ENCODE measurements at places on chromosomes 5 and 9. TPM values are rescaled to one million over a fixed set of nuclear protein-coding genes. Genes with fewer than 3 reads are reported as not detected.
A peak's percentile ranks its signal among the peaks of the same experiment; 100 is the strongest.

The PDLIM7 gene
- 5.8 TPM for polyA plus RNA-seq

The OSMR gene
- polyA plus RNA-seq: 0.13 TPM

The LYSMD3 gene
- 8.4 TPM for polyA plus RNA-seq

The DAB2IP gene
- not detected for polyA plus RNA-seq

The MAMDC2 gene
- not detected for polyA plus RNA-seq

The HRCT1 gene
- polyA plus RNA-seq: not detected

The SYNPO gene
- not detected for polyA plus RNA-seq

The DMRT3 gene
- not detected for polyA plus RNA-seq

The DND1 gene
- not detected for polyA plus RNA-seq

DNA sequence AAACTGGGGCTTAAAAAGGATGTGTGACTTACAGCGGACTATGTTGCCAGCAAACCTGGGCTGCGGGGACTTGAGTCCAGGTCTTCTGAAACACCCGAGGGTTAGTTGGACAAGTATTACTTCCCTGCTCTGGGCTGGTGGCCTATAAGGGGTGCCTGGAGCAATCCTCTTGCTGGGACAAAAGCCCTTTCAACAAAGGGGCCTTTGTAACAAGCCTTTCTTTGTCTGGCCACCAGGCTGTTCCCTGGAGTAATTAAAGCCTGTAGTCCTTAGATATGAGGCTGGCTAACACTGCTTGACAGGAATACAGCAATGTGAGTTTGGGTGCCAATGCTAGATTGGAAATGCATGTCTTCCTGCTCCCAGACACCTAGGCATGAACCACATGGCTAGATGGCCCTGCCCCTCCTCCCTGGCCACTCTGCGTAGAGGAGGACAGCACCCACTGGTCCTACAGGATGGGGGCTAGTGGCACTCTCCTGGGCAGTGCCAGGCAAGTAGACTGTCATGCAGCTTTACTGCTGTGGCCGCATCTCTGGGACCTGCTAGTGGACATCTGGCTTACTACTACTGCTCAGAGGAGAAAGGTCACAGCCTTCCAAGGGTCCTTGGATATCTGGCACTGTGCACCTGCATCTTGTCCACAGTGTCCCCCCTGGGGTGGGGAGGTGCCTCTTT is 343.1 kb downstream of the ZSWIM6 start:
- DNase-seq: no peak

DNA sequence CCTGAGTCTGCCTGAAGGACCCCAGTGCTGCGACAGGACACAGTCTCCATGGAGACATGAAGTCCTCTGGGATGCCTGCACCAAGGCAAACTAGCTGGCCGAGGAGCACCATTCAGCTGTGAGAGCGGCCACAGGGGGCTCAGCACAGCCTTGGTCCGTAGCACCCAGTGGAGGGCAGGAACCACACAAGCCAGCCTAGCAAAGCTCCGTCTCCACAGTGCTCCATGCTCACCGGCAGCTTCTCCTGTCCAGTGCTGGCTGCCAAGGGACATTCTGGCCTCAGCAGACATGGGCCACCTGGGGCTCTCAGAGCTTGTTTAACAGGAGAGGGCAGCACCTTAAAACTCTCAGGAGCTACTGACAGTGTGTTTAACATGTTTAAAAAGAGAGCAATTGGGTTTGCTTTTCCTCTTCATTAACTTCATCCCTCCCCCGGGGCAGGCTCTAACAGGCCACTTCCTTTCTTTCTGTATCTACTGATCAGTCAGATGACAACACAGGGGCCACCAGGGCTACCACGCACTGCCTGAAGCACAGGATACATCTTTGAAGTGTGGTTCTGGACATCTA is 57.0 kb downstream of the SECISBP2 start:
- peak; percentile 29 for DNase-seq

DNA sequence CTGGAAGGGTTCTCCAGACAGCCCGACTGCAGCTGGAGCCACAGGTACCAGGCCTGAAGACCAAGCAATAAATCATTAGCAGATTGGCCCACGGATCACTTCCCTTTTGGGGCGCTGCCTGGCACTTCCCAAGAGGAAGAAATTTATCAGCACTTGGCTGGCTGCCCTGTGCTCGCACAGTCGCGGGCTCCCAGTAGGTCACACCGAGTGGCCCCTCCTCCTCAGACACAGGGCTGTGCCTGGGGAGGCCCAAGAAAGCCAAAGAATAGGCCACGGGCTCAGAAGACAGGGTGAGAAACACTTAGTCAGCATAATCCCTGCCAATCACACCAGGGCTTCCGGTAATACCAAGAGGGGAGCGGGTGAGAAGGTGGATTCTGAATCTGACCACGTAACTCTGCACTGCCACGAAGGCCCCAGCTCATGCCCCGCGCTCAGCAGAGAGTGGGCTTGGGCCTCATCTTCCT is 115.7 kb upstream of the MSX2 start:
- no peak for DNase-seq

- DNase-seq: no peak
These were observed 214.1 kb upstream of the ADCY2 start for GRCh38 chr5:7181841-7182240.

GRCh38 chr9:138053996-138054752 is 176.6 kb downstream of the CACNA1B start:
- no peak for DNase-seq

DNA sequence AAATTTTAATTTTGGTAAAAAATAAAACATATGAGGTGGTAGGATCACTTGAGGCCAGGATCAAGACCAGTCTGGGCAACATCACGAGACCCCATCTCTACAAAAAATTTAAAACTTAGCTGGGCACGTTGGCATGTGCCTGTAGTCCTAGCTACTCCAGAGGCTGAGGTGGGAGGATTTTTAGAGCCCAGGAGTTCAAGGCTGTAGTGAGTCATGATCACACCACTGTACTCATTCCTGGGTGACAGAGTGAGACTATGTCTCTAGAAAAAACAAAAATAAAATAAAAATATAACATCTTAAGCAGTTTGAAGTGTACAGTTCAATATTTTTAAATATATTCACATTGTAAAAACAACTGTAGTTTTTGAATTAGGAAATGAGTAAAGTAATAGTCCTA is 108.3 kb downstream of the SMIM15 start:
- DNase-seq: no peak

DNA sequence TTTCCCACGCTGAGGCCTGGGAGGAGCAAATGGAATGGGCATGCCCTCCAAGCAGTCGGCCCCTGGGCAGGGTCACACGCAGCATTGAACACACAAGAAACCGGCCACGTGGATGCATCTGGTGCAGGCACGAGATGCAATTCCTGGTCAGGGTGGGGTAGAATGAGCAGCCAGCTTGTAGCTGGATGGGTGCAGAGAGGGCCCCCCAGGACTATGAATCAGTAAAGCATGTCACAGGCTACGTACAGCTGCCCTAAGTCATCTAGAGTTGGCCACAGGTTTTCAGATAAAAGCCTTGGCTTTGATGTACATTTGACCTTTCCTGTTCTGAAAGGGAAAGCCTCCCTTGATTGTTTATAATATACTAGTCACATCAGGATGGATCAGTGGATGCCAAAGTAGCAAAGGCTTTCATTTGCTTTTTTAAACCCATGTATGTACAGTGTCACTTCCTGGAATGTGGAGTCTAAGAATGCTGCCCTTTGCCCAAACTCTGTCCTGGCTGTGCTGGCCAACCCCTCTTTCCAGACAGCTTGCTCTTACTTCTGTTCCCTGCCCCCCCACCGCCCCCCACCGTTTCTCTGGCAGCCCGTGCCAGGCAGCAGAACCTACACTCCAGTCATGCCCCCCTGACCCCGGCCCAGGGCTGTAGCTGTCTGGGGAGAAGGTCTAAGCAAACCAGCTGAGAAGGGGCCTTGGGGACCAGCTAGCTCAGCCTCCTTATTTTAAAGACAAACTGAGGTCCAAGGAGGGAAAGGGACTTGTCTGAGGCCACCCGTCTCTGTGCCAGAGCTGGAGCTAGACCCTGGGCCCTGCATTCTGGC is 169.2 kb downstream of the HSPA4 start:
- no peak for DNase-seq

DNA sequence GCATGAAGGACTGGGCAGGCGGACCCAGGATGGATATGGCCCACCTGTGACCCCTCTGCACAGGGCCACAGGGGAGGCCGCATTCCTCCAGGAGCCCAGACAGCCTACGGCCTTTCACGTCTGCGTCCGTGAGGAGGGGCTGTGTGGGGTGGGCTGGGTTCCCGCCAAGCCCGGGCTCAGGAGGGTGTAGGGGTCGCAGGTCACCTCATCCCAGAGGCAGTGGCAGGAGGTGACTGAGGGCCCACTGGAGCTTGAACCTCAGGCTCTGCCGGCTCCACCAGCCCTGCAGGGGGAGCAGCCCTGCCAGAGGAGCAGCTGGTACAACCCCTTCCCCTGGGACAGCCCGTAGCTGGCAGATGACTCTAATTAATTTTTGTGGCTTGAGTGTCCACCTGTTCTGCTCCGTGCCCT is 40.7 kb upstream of the CACNA1B start:
- no peak for DNase-seq

- DNase-seq: no peak
These were observed 187.1 kb upstream of the GRIN3A start for GRCh38 chr9:101925498-101925897.

GRCh38 chr5:3177338-3177737 is 418.3 kb upstream of the IRX1 start:
- no peak for DNase-seq

GRCh38 chr5:179346401-179346800 is 1.1 kb upstream of the ADAMTS2 start:
- DNase-seq: no peak

DNA sequence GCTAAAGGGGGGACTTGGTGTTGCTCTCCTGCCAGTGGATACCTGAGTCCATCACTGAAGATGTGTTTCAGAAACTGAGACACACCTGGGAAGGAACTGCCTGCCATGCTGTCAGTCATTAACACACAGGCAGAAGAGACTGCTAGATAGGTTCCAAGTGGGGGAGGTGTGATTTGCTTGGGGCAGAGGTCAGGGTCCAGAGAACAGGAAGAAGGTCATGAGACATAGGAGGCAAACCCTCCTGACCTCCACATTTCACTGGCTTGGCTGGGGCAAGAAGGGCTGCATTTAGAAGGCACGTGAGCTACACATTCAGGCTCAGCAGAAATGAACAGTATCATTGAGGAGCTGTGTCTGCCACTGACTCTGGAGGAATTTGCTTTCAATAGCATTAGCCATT is 215.8 kb downstream of the HSPA4 start:
- DNase-seq: no peak

DNA sequence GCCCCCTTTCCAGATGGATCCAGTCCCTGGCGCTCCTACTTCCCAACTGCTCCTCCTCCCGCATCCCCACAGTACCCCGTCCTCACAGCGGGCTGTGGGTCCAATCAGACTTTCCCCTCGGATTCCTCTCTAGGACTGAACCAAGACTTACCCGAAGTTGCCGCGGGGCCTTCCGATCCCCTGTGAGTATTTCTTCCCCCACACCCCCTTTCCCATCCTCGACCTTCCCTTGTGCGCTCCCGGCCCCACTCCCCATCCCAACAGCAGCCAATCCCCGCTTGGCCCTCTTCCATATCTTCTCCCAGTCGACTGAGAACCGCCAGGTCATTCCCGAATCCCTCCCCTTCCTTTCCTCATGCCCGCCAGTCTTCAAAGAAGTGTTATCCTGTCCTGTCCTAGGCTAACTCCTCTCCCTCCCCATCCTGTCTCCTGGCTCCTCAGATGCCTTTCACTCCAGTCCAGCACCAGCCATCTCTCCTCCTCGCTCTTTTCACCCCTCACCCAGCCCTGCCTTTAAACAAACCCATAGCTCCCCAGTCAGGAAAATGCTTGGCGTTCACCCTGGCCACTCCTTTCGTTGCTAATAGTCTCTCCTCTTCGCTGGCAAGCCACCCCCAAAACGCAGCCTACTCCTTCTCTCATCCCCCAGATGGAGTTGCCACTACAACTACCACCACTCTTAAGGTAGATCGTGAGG is 646 bp downstream of the SWI5 start:
- no peak for DNase-seq

- no peak for DNase-seq
These were observed 222.5 kb upstream of the DAPK1 start for GRCh38 chr9:87275047-87275725.

GRCh38 chr5:174531782-174532191 is 192.6 kb upstream of the MSX2 start:
- DNase-seq: no peak

- DNase-seq: no peak
These were observed 1.5 kb upstream of the DPP7 start for GRCh38 chr9:137116027-137116507.

DNA sequence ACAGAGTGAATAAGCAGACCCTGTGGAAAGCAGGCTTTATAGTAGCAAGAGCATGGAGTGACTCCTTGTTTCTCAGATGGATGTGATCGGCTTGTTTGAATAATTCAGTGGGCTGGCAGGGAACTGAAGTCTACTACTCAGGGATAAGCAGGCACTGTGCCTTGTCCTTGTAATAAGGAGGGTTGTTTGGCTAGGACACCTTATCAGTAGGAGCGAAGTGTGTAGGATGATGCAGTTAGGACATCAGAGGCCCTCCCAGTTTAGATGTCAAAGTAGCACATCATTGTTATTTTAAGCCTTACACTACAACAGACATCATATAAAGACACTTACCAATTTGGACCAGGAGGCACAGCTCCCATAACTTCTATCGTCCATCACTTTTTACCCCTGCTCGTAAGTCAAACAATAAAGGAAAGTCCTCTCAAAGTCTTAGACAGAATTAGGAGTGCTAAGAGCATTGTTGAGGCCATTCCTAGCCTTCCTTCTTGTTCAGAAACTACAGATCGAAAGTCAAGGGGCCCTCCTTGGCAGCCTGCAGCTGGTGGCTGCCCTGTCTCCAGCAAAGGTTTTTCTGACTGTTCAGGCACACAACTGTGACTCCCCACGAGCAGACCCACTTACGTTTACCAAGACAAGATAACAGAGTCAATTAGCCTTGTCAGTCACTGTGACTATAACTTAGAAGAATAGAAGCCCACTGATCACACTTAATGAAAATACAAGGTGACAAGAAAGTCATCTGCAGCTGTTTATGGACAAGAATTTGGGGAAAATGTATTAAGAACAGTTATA is 218.6 kb downstream of the SNX18 start:
- no peak for DNase-seq

- no peak for DNase-seq
These were observed 161.0 kb upstream of the SLC12A2 start for GRCh38 chr5:127922603-127923002.

GRCh38 chr5:6803981-6804550 is 90.8 kb downstream of the TENT4A start:
- no peak for DNase-seq

DNA sequence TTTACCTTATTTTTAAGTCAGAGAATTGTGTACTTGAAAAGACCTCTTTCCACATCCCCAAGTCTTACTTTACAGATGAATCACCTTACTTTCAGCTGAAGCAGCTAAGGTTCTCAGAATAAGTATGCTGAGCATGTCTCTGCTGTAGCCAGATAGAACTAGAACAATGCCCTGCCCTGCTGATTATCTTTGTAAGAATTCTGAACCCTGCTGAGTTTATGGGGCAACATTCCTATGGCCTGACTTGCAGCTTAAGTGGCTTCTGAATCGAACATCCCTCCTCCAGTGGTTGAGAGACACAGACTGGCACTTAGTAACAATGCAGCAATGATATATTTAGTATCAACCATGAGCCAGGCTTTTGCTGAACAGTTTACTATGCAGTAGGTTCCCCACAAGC is 592.0 kb upstream of the WWC1 start:
- DNase-seq: no peak
